ENCODE measurements at places on chromosomes 7 and 10.

- DNase-seq: no peak
These were observed 169.6 kb downstream of the ZNF365 start for GRCh38 chr10:62543571-62544355.

GRCh38 chr7:135932131-135932530 lies 45.0 kb downstream of the MTPN start:
- no peak for DNase-seq

DNA sequence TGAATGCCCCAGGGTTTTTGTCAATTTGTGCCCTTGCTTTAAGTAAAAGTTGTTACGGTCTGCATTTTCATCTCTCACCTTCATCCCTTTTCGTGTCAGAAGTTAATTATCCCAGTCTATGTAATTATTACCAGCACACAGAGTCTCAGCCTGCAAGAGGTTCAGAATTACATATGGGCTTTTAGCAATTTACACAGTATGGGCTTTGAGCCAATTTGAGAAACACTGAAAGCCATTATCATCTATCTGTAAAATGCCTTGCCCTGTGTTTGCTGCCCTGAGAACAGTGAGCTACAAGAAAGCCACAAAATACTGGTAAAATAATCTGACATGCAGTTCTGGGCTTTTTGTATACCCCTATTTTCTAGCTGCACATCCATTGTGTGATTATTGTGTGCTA lies 125.6 kb upstream of the STEAP4 start:
- no peak for DNase-seq

DNA sequence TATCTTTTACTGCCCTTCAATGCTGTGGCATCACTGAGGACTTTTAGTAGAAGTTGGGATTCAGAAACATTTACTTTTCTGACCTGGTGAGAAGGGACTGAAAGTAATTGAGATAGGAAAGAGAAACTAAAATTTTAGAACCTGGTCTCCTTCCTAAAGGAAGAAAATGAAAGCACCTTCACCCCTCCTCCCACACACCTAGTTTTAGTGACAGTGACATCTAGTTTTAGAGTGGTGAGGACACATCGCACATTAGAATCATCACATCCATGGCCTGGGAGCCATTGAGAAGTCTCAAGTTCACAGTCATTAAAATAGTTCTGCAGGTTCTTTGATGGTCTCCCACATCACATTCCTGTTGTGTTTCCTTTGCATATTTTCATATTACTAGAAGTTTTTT lies 16.1 kb downstream of the TAS2R41 start:
- no peak for DNase-seq

DNA sequence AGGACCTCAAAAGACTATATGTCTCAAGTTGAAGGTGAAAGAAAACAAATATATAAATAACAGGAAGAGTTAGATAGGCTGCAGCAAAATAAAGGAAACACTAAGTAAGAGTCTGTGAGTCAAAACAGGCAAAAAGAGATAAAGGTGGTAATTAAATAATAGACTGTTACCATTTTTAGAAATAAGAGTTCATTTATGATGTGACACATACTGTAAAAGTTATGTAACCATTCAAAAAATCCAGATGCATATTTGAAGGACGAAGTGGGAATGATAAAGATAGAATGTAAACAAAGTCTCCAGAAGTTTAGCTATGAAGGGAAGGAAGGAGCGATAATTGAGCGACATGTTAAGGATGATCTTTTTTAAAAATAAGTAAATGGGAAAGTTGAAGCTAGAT lies 50.5 kb downstream of the HECTD2 start:
- no peak for DNase-seq

DNA sequence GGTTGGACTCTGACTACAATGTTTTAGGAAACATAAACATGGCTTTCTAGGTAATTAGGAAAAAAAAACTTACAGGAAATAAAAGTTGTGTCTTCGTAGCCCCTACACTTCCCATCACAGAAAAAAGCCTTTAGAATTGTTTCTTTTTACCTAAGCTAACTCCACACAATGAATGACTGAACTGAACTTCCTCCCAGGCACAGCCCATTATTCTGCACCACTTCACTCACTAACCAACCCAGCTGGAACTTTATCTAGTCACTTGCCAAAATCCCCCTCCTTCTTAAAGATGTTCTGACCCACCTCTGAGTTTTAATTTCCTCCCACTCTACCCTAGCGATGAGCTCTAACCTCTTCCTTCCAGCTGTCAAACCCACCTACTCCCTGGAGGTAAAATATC lies 91.7 kb upstream of the MEOX2 start:
- DNase-seq: no peak

- DNase-seq: no peak
These were observed 1.2 kb upstream of the TBRG4 start for GRCh38 chr7:45112648-45113047.

GRCh38 chr10:58733436-58733835 lies 220.8 kb downstream of the BICC1 start:
- DNase-seq: no peak

GRCh38 chr10:48758411-48758810 lies 73.7 kb downstream of the WDFY4 start:
- DNase-seq: no peak

DNA sequence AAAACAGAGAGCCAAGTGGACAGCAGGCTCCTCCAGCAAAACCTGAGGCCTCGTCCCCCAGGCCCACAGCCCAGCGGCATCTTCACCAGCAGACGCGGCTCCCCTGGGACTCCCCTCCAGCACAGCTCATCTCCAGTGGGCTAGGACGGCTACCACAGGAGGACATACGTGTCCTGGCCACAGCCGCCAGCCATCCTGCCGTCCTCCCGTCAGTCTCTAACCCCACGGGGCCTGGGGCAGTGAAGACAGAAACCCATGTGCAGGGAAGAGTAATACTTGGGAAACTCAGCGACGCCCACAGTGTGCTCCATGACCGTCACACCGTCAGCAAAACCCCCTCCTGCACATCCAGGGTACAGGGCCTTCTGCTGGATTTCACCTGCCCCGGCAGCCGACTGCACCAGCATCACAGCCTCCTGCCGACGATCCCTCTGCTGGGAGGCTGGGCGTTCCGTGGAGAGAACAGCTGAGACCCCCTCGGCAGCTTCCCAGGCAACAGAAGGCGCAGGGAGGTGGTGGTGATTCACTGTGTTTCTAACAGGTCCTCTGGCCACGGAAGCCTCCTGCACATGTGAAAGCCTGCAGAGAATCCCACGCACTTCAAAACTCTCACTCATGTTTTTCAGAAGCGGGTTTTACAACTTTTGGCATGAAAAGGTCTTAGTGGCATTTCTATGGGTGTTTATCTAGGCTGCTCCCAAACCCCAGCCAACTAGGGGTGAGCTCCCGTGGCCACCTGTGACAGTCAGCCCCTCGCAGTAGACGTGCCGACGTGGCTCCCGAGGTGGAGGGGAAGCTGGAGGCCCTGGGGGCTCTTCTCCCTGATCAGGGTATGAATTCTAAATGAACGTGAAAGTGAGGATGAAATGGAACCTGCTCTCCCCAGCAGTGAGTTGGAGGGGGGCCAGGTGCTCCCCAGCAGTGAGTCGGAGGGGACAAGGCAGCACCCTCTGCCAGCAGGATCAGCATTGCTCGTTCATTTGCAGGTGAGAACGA lies 513.5 kb downstream of the PTPRN2 start:
- no peak for DNase-seq

DNA sequence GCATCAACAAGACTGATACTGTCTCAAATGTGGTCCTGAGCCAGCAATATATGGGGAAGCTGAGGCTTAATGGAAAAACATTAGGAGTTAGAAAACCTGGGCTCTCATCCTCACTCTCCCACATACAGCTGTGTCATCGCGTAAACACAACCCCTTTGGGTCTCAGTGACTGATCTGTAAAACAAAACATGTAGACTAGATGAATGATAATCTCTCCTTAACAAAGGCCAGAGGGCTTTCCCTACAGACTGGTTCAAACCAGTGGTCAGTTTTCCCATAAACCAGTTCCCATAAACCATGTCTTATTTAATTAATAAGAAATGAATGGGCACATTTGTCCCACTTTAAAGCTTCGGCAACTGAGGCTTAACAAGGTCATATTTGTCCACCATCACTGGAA lies 48.1 kb downstream of the OSBPL3 start:
- no peak for DNase-seq

DNA sequence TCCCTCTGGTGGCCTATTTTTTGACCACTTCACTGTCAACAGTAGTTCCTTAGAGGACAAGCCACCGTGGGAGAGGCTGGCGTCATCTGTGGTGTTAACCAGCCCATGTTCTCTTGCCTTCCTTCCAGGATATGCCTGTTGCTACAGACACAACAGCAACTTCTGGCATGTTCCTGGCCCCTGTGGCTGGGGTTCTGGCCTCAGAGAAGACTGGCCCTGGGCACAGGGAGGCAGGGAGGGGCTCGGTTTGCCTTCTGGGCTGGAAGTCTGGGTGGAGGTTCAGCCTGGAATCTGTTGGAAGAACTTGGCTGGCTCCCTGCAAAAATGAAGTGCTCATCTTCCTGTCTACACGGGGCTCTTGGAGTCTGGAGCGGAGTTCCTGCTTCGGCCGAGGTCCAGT lies 25.7 kb downstream of the GOLGA7B start:
- no peak for DNase-seq

DNA sequence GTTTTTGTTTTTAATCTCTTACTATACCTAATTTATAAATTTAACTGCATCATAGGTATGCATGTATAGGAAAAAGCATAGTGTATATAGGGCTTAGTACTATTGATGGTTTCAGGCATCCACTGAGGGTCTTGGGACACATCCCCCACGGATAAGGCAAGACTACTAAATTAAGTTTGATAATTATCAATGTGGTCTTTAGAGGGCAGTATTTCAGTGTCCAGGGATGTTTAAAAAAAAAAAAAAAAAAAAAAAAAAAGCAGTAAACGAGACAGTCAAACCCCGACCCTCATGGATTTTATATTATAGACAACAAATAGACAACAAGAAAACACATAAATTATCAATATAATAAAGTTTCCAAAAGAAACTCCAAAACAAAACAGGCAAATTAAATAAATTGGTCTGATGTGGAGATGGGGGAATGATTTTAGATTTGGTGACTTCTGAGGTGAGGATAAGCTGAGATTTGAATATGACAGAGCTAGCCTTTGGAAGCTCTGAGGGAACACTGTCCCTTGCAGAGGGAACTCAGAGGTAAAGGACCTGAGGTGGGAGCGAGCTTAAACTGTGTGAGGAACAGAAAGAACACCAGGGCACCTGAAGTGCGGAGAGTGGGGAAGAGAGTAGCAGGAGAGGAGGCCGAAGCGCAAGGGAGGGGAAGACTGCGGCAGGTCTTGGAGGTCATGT lies 14.8 kb downstream of the ACSM6 start:
- no peak for DNase-seq

- DNase-seq: no peak
These were observed 1412.4 kb upstream of the CELF2 start for GRCh38 chr10:9605231-9605630.

DNA sequence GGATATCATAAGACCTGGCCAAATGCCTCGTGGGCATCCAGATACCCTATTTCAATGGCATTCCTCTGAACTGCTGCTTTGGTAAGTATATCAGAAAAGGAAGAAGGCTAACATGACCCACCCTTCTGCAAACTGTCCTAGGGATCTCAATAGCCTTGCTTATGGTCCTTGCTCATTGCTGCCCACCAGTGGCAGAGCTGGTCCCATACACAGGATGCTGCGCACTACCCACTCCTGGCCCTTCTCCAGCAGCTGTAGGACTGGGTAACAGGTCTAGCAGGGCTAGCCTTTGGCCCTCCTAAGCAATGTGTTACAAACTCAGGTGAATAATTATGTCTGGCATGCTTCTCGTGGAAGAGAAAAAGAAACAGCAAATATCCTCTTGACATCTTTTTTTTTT lies 72.5 kb downstream of the C10orf90 start:
- no peak for DNase-seq

GRCh38 chr10:29955329-29955935 lies 104.0 kb downstream of the JCAD start:
- DNase-seq: no peak

GRCh38 chr7:8373851-8374250 lies 59.6 kb upstream of the NXPH1 start:
- DNase-seq: no peak

DNA sequence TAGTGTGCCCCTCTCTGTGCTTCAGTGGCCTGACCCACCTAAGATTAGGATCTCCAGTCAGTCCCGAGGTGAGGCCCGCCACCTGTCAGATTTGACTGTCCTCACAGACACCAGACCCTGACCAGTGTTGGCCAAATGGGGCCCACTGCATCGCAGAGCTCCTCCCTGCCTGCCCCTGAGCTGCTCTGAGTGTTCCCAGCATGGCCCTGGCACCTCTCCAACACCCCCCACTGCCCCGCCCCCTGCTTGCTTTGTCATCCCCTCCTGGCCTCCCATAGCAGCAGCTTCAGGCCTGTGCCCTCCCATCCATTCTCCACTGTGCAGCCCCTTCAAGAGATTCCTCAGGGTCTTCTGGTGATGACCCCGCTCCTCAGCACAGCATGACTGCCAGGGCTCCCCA lies 67.6 kb downstream of the C10orf120 start:
- DNase-seq: no peak

GRCh38 chr7:6121141-6121540 lies 90.0 kb downstream of the ANKRD61 start:
- no peak for DNase-seq

DNA sequence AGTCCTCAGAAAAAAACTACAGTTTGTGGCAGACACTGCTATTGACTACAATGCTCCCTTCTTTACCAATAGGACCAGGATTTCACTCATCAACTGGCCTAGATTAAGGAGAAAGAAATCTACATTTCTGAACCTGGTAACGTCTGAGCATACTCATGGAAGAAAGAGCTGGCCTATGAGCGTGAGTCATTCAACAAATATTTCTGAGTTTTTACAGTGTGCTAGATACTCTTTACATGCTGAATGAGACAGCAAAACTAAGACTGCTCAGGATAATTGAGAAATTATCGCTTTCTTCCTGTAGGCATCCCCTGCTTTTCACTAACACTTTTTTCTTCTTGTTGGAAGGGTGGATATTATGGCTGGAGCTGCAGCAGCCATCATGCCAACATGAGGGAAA lies 609.7 kb downstream of the TNS3 start:
- no peak for DNase-seq

DNA sequence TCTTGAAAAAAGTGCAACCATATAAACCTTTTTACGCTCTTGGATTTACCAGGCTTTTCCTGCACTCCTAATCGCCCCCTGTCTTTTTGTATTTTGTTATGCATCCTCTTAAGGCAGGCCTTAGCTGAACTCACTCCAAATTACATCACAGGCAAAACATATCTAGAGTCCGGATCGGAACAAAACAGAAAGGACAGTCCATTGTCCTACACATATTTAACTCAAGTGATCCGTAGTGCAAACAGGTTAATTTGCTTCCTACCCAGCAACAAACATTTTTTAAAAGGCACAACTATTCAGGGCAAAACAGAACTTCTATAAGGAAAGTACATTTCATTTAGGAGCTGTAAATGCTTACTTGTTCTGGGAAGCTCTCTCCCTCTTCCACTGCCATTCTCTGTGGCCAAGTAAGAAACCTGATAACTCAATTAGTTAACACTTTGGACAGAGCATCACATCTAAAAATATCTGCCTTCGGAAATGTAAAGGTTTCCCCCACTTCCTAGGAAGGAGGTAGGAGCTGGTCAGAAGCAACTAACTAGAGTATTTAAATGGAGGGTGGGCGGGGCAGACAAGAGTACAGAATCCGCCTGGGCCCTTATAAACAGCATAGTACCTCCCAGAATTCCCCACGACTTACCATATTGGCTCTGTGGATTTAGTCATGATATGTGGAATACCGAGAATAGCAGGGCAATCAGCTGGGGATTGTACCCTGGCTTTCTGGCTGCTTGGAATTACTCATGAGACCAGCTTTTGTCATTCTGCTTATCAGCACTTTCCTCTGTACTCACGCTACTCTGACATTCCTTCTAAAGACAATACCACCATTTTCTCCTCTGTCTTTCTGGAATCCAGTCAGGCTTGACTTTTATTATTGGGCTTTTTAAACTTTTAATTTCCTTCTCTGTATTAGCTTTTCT lies 89.5 kb downstream of the ANK3 start:
- no peak for DNase-seq

All from stimulated activated CD4-positive, alpha-beta T cell treated with anti-CD3 and anti-CD28 coated beads, Interleukin-1b, Interleukin-23, amount 100 ng/mL, for 4 hours (primary cell).